Spinal cord (tissue), 10 donors: ENCODE measurements at places on chromosomes 4 and X.

DNA sequence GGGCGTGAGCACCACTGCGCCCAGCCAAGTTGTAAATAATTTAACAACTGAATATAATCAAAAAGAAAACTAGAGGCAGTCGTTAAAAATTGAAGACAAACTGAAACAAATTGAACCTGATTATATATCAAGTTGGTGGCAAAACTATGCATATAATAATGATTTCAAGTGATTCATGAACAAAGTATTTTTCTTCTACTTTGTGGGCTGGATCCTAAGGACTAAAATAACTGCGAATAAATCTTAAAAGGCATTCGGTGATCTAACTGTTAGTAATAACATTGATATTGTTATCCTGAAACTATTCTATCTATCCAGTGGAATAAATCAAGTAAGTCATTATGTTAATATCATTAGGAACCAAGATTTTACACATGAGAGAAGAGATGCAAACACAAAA, 21.2 kb upstream of the USP9X start:
- DNase-seq = no peak

- DNase-seq = no peak
These were observed 5.3 kb downstream of the PRRG3 start for GRCh38 chrX:151700581-151700980.

DNA sequence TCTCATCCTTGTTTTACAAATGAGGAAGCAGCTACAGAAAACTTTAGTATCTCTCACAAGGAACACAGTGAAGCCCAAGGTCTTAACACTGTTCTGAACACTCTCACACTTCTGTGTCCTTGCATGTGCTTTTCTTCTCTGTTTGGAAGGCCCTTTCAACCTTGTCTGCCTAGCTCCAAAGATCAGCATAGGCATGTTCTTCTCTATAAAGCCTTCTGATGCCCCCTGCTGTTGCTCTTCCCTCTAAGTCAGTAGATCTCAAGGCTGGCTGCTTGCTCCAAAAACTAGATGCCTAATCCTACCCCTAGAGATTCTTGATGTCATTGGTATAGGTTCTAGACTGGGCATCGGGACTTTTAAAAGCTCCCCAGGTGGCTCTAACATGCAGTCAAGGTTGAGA, 5.9 kb downstream of the APOO start:
- DNase-seq = no peak

- no peak for DNase-seq
These were observed 53.5 kb upstream of the TBC1D9 start for GRCh38 chr4:140809676-140810075.

DNA sequence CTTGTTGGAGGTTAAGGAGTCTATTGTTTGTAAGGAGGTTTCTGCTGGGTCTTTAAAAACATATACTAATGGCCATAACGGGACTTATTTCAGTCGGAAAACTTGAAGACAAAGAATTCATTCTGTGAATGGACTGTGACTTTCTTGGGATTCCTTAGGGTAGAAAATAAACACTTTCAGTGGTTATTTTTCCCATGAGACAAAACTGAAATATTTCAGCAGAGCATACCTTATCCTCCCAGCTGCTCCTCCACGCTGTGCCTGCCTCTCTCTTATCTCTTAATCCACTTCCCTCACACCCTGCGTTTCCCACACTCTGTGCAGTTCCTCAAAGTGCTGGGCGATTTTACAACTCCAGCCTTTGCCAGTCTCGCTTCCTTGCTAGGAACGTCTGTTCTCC, 47.1 kb upstream of the SORBS2 start:
- no peak for DNase-seq

GRCh38 chrX:116379854-116380253, 56.6 kb upstream of the SLC6A14 start:
- DNase-seq = no peak

- no peak for DNase-seq
These were observed 21.8 kb downstream of the SH3TC1 start for GRCh38 chr4:8220661-8221450.

DNA sequence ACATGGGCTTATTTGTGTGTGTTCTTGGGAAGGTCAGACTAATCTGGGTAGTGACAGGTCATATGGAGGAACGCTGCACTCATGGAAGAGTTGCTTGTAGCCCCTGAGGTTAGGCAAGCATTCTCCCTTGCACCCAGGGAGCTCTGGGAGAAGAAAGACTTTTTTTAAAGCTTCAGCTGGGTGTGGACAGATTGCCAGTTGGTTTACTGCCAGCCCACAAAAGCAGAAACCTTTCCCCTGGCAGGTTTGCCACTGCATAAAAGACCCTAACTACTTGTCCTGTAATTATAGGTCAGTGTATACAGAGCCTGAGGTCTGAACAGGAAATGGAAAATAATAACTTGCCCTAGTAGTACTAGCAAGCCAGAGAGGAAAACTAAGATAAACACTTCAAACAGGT, 7.4 kb upstream of the NFKB1 start:
- no peak for DNase-seq

DNA sequence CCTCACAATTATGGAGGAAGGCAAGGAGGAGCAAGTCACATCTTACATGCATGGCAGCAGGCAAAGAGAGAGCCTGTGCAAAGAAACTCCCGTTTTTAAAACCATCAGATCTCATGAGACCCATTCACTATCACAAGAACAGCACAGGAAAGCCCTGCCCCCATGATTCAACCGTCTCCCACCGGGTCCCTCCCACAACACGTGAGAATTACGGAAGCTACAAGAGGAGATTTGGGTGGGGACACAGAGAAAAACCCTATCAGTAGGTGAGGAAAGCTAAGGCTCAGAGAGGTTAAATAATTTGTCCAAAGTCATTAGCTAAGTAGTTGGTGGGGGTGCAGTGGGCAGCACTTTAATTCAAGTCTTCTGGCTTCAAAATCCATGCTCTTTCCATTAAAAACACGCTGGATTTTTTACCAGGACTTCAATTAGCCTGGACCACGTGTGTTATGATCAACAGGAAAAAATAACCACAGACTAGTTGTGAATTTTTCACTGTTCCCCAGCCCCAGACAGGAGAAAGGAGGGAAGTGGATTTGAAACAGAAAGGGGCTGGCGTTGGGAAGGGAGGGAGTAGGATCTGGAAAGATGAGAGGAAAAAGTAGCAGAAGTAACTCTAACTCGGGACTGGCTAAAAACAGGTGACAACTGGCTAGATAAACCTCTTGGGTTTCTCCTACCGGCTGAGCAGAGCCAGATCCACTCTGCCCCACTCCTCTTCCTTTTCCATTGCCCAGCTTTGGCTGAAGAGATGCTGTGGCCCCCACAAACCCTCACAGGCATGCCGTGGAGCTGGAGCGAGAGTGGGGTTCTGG, 986 bp downstream of the MTMR8 start:
- no peak for DNase-seq

- no peak for DNase-seq
These were observed 30.1 kb downstream of the GABRB1 start for GRCh38 chr4:47061435-47061834.

DNA sequence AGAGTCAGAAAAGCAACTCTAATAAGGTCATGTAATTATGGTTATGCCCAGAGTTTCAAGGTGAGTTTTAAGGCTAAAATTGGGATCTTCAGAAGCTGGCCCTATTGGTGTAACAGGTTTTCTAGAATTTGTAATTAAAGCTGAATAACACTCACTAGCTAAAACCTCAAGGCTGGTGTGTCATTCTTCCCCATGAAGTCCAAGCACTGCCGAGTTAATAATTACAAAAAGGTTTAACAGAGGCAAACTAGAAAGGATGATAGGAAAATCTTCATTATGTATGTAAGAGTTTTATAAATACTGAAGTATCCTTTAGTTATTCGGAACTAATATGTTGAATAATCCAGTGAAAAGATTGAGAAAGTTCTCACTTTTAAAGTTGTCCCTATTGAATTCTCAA, 34.3 kb downstream of the MXRA5 start:
- no peak for DNase-seq

DNA sequence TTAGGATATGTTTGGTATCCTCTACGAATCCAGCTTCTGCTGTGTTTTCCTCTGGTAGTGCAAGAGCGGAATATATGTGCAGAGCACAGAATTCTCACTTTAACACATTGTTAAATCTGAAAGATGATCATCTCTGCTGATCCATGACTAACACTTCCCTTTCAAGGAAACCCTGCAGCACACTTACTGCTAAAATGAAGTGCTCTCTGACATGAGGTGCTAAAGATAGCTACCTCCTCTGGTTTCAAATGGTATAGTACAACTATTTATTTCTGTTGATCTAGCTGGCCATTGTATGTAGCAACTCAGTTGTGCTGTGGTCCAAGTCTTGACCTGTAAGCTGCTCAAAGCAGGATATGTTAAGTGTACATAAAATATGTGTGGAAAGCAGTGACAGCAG, 162.4 kb upstream of the FMR1 start:
- DNase-seq = no peak

GRCh38 chr4:104411502-104411901, 83.2 kb downstream of the CXXC4 start:
- DNase-seq = no peak

DNA sequence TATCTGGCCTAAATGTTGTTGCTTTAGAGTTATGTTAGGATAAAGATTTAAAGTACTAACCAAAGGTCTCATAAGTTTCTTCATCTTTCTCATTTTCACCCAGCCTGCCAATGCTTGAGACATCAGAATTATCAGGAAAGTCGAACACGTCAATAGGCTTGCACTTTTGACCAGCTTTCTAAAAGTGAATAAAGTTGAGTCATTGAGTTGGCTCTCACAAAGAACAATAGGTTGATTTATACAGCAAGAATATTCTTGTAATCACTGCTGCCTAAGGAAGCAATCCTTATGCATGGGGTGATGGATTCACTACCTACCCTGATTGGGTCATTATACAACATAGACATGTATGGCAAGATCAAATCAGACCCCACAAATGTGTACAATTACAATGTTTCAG, 5.0 kb downstream of the CENPU start:
- no peak for DNase-seq

DNA sequence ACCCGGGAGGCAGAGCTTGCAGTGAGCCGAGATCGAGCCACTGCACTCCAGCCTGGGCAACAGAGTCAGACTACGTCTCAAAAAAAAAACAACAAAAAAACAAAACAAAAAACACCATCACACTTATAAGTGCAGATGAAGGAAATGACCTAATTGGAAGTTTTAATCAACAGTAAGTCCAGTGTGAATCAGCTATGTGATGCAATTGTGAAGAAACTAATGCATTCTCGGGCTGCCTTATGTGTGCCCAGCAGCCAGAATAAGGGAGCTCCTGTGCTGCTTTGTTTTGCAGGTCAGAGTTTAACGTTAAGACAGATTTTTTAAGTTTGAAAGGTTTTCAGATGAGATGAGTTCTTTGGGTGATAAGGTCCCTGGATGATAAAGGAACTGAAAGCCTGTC, 10.8 kb downstream of the DAPP1 start:
- no peak for DNase-seq

- DNase-seq = no peak
These were observed 130.2 kb downstream of the HS3ST1 start for GRCh38 chr4:11298451-11298850.

DNA sequence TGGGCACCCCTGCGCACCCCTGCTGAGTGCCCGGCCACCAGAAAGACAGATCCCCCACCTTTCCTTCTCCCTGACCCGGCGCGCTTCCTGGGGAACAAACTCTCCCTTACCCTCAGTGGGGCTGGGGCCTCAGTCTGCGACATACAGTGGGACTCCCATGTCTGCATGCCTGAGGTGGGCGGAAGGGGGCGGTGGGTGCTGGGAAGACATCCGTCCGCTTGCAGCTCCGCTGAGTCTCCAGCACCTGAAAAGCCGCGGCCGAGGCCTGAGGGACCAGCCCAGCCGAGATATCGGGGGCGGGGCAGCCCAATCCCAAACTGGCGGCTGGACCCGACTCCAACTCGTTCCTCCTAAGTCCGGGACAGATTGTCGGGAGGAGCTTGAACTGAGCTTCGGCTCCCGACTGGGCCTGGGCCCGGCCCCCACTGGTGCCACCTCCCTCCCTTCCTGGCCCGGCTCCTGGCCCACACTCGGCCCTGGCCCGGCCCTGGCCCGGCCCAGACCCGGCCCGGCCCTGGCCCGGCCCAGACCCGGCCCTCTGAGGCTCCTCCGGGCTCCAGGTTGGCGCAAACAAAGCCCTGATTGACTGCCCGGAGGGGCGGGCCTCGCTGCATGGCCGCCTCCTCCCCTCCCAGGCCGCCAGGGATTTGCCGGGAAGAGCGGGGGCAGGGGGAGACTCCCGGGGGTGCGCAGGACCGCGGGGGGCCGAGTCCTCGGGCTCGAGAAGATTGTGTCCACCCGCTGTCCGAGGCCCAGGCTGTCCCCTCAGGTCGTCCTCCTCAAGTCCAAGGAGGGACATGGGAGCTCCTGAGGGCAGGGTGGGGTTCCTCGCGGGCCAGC, 877 bp upstream of the SLC16A2 start:
- DNase-seq = no peak
